Activated CD4-positive, CD25-positive, alpha-beta regulatory T cell (primary cell): ENCODE measurements at places on chromosomes 4 and X.

DNA sequence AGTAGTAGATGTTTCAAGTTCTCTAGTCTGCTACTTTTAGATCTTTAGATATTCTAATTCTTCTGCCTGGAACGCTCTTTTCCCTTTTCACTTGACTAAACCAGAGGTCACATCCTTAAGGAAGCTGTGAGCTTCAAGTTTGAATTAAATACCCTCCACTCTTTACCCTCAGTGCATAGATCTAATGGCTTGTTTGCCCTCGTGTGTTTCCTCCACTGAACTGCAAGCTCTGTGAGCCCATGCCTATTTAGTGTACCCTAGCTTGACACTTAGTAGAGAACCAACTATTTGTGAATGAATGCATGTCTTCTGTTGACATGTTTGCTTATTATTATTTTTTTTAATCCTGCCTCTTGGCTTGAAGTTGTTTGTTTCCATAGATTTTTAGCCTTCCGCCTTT lies 138.3 kb downstream of the PDE5A start:
- no peak for DNase-seq

GRCh38 chr4:116925900-116926457 lies 159.4 kb downstream of the TRAM1L1 start:
- no peak for DNase-seq

GRCh38 chrX:13005661-13006473 lies 31.0 kb downstream of the TMSB4X start:
- DNase-seq, result no peak

- DNase-seq, result no peak
Observed at GRCh38 chrX:50565718-50566117, 95.1 kb upstream of the DGKK start.

DNA sequence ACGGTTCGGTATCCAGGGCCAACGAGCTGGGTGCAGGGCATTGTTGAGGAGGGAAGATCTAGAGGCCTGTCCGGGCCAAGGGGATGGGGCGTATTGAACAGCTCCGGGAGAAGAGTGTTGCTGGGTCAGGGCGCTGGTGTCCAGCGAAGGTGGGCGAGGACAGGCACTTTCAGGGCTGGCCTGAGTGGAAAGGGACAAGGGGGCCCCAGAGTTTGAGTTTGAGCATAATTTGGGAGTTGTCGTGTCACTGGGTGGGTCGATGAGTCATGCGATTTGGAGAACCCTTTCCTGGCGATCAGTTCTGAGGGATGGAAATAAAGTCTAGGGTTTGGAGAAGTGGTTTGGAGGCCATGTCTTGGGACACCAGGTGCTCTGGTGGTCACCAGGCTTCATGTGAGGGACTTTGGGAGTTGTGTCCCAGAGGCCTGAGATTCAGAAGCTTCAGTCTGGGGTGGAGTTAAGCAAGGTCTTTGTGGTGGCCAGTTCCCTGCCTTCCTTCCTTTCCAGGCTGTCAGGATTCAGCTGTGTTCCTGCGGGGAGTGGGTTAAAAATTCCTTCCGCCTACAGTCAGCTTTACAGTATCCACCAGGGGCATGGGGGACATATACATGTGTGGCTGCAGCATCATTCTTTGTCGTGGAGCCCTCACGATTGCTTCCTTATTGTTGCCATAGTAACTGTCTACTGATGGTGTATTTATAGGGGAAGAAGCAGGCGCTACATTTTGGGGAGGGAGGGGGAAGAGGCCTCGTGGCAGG lies 504 bp downstream of the PRRG3 start:
- DNase-seq, result no peak

- no peak for DNase-seq
Observed at GRCh38 chr4:148425327-148426110, 16.7 kb downstream of the NR3C2 start.

- DNase-seq, result no peak
Observed at GRCh38 chrX:48487362-48487798, 11.4 kb downstream of the FTSJ1 start.

GRCh38 chrX:119399772-119400101 lies 601 bp downstream of the SLC25A43 start:
- no peak for DNase-seq
